ENCODE measurements at places on chromosomes 12 and 14.
A peak's percentile ranks its signal among the peaks of the same experiment; 100 is the strongest.

GRCh38 chr12:17928708-17929366, 161.2 kb downstream of the RERGL start:
- DNase-seq: peak; percentile 48

GRCh38 chr12:5872745-5873144, 72.3 kb downstream of the ANO2 start:
- DNase-seq: peak; percentile 35

DNA sequence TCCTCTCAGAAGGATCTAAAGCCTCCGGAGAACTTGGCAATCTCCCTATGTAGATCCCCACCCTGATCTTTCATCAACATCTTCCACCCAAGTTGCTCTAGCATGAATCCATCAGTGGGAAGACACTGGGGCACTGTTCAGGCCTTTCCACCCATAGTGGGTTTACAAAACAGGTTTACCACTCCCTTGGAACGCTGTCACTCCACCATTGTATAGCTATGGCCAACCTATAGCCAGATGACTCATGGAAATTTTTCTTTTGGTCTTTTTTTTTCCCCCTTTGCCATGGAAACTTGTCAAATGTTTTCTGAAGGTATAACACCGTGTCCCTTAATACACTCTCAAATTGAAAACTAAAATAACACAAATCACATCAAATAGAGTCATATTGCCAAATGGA, 10.8 kb upstream of the HSPB8 start:
- DNase-seq: no peak

DNA sequence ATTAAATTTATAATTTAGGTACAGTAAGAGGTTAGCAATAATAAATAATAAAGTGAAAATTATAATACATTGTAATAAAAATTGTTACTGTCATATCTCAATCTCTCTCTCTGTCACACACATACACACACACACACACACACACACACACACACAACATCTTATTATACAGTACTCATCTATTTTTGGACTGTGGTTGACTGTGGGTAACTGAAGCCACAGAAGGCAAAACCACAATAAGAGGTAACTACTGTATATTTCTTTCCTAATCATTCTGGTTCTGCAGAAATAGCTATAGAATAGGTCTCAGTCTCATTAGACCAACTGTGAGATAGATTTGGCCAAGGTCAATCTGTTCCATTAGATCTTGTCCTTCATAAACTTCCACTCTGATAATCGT, 33.1 kb upstream of the PTPRO start:
- no peak for DNase-seq

GRCh38 chr12:907413-908185, 41.9 kb downstream of the RAD52 start:
- DNase-seq: no peak
